ENCODE measurements at places on chromosomes 1 and 21.

- no peak for DNase-seq
These were observed 1331.7 kb downstream of the MRPL39 start for GRCh38 chr21:24275616-24276015.

- no peak for DNase-seq
These were observed 598 bp downstream of the GON4L start for GRCh38 chr1:155856257-155856974.

- no peak for DNase-seq
These were observed 133.8 kb downstream of the ZSCAN20 start for GRCh38 chr1:33606272-33606671.

DNA sequence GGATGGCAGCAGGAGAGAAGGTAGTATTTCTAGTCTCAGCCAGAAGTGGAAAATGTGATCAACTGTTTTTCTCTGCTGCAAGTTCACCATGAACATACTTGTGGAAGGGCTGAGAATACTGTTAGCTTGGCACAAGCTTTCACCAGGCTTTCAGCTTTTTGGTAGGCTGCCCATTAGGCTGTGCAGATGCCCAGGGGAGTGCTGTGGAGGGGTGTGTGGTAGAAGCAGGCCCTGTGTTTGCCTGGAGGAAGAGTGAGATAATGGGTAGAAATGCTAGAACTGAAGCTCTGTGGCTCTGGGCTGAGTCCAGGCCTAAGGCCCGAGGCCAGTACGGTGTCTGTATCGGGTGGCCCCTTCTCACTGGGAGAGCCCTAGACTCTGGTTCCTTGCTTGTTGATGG is 9.8 kb downstream of the DNAJC6 start:
- DNase-seq, result no peak

DNA sequence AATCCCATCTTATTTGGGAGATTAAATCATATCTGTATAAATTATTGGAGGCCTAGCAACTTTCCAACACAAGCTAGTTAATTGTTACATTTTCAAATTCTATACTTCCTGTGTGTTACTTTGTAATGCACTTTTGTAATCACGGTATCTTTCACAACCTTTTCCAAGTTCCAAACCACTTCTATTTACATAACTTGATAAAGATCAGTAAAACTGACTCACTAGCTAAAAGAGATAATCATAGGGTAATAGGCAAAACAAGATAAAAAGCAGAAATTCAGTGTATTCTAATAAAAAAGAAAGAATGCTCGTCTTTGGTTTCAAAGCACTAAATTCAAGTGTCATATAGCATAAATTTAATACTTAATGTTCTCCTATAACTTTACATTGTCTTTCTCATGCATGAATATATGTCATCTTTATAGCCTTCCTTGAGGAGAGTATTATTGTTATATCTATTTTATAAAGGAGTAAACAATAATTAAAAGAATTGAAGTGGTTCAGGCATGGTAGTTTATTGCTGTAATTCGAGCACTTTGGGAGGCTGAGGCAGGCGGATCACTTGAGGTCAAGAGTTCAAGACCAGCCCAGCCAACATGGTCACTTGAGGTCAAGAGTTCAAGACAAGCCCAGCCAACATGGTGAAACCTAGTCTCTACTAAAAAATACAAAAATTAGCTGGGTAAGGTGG is 66.4 kb downstream of the RGS13 start:
- peak; percentile 62 for DNase-seq

GRCh38 chr1:1232208-1232795 is at the start of gene B3GALT6:
Gene B3GALT6, plus strand, starts transcription at chr1:1232237. Its CDS starts 42 bp downstream, at chr1:1232279.
- DNase-seq, result no peak

DNA sequence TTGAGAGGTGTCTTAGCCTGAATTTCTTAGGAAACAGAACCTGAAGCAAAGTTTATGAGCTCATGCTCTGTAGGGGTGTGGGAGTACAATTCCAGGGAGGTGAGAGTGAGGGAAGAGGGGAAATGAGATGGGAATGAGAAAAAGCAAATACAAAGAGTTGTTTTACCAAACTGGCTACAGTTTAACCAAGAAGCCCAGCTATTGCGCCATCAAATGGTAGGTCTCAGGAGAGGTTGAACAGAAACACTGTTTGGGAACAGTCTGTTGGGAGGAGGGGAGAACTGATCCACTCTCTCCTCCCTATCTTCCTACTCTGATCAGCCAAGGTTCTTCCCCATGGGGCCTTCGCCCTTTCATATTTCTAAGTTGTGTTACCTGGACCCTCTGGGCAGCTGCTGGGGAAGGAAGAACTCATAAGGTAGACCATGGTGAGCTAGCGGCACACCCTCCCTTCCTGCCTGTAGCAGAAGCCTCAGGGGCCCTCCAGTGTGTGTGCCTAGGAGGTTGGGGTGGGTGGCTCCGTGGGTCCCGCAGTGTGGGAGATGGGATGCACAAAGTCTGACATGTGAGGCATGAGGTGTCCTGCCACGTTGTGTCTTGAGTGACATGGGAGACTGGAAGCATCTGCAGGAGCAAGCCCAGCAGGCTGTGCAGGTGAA is 120.5 kb downstream of the UCK2 start:
- no peak for DNase-seq

- DNase-seq, result no peak
These were observed 50.8 kb downstream of the OPRD1 start for GRCh38 chr1:28862571-28863403.

GRCh38 chr21:33458861-33459260 is 20.9 kb downstream of the TMEM50B start:
- no peak for DNase-seq

- DNase-seq, result no peak
These were observed 25.4 kb upstream of the NPL start for GRCh38 chr1:182764029-182764727.

GRCh38 chr1:58783090-58783992 is 506 bp downstream of the JUN start:
- DNase-seq, result no peak

- no peak for DNase-seq
These were observed 33.7 kb upstream of the DMBX1 start for GRCh38 chr1:46455951-46456350.

GRCh38 chr1:178713259-178713658 is 11.8 kb upstream of the RALGPS2 start:
- no peak for DNase-seq

GRCh38 chr1:71949681-71950080 is 332.7 kb downstream of the NEGR1 start:
- DNase-seq, result no peak

DNA sequence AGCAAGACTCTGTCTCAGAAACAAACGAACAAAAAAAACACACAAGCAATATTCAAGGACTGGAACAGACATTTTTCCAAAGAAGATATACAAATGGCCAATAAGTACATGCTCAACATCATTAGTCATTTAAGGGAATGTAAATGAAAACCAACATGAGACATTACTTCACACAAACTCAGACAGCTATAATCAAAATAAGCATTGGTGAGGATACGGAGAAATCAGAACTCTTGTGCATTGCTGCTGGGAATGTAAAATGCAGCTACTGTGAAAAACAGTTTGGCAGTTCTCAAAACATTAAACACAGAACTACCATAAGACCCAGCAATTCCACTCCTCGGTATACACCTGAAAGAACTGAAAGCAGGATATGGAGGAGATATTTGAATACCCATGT is 15.4 kb downstream of the NOL9 start:
- no peak for DNase-seq

DNA sequence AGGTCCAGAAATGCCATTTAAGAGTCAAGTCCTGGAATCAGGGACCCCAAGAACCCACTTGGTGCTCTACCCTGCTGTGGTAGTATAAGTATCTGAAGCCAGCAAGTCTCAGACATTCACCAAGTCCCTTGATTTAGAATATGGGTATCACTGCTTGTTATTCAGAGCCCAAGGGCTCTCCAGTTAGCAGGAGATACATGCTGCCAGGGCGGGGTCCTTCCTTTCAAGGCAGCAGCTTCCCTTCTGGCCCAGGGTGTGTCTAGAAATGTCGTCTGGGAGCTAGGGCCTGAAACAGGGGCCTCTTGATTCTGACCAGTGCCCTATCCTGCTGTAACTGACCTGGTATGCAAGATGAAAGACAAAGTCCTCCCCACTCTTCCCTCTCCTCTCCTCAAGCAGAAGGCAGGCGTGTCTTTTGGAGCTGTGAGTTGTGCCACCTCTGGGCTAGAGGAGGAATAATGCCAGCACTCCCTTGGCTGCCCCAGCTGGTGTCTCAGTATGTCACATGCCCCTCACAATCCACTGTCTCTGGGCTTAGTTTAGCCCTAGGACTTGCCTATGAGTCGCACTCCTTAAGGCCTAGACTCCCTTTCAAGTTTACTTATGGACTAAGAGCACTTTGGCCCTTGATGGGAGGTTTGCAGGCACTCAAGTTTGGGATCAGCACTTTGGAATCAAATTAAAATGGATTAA is 200.2 kb downstream of the MRPL39 start:
- no peak for DNase-seq

- no peak for DNase-seq
These were observed 103.5 kb upstream of the ZBTB40 start for GRCh38 chr1:22347854-22348760.

GRCh38 chr1:22494943-22495579 is 43.4 kb downstream of the ZBTB40 start:
- no peak for DNase-seq

DNA sequence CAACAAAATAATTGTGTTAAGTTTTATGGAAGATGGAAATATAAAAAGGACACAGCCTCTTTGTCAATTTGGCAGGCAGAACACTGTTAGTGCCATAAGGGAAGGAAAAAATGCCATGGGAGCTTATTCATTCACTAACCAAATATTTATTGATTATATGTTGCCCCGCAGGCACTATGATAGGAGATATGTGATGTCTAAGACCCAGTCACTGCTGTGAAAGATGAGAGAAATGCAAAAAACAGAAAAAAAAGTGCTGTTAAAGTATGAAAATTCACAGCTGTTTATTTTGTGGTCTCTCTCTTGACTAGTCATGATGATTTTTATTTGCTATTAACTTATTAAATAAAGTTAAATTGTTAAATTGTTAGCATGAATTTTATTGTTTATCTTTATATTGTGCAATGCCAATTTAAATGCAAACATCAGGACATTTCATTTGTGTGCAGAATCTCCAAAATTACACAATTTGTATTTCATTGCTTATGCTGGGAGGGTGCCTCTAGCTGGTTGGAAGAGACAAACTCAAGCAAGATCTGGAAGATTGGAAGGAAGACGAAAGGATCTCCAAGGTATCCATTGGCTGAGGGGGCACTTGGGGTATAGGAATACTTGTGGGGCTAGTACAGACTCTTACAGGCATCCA is 17.8 kb upstream of the PTGFR start:
- DNase-seq, result no peak

GRCh38 chr1:172356620-172357019 is 63.9 kb upstream of the C1orf105 start:
- DNase-seq, result no peak

GRCh38 chr1:230869500-230869899 is 1.2 kb upstream of the C1orf198 start:
- DNase-seq, result no peak

GRCh38 chr1:28172713-28173150 is 3.8 kb downstream of the PTAFR start:
- no peak for DNase-seq

GRCh38 chr1:206035027-206035426 is 11.3 kb upstream of the CTSE start:
- DNase-seq, result no peak

DNA sequence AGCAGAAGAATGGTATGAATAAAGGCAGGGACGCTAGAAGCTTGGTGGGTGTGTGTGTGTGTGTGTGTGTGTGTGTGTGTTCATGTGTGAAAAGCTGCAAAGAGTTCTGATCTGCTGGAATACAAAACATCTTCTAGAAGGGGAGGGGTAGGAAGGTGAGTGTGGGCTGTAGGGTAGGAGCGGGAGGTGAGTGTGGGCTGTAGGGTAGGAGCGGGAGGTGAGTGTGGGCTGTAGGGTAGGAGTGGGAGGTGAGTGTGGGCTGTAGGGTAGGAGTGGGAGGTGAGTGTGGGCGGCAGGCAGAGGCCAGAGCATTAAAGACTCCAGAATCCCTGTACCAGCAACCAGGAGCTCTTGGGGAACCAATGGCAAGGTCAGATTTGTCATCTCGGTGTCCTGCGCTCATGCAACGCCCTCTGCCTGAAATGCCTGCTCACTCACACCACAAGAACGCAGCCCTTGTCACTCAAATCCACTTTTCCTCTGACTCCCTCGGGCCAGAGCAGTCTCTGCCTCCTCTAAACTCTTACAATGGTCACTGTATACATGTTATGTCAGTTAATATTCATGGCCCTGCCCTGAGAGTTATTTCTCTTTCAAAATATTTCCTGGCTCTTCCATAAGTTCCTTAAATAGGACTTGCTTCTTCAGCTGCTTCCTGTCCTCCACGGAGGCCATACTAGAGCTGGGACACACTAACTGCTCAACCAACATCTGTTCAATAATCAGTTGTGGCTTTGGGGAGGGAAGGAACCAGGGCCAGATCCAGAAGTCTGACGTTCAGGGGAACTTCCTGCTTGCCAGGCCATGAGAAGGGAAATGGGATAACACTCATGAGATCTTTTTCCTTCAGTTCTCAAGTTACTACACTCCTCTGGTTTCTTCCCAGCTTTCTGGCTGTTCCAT is 53.6 kb upstream of the ZNF644 start:
- DNase-seq, result no peak

GRCh38 chr1:198880397-198880796 is 241.6 kb downstream of the PTPRC start:
- no peak for DNase-seq

GRCh38 chr1:67142931-67143330 is 8.2 kb upstream of the C1orf141 start:
- no peak for DNase-seq

DNA sequence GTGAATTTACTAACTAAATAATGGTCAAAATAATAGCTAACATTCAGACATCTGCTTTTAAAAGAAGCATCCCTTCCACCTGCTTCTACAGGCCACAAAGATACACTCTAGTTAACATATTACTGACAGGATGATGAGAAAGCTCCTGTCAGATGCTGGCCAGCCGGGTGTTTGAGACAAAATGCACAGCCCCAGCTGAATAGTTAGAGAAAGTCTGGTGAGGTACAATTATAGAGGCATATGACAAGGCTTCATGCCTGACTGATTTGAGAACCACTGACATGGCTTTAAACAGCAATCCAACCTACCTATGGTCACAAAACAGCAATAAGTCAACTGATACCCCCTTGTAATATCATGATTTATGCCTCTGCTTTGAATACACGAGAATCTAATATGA is 137.0 kb downstream of the DENND1B start:
- DNase-seq, result no peak

DNA sequence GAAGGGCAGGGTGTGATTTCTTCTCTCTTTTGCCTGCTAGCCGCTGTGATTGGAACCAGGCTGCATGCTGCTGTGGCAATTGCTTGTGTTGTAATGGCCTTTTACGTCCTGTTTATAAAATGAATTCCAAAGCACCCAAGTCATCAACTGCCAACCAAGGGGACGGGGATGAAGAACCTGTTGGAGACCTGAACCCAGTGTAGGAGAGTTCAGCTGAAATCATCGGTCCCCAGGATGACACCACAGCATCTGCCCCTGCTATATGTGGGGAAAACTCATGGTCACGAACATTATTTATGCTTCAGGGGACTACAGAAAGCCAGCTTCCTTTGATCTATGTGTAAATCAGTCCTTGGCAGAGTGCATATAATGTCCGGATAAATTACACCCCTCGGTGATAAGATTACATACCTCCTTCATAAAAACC is 3.8 kb downstream of the TMEM167B start:
- DNase-seq, result no peak

All from AG09319 (cell line).